Stimulated activated CD4-positive, alpha-beta T cell treated with anti-CD3 and anti-CD28 coated beads, Interleukin-15, amount 100 ng/mL, for 1 hour (primary cell): ENCODE measurements at places on chromosomes 5 and 9.

DNA sequence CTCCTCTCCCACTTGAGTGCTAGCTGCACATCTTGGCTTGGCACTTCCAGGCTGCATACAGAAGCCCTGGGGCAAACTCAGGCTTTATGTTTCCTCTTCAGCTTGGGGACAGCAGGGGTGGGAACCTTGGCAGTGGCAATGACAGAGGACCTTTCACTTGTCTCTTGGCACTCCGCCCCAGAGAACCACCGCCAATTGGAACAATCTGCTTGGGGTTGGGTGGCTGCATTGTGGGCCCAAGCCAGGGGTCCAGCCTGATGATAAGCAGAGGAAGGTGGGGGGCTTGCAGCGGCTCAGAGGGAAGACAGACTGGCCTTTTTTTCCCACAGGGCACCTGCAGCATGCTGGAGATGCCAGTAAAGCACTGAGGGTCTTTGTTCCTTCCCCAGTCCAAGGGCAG lies 179.0 kb upstream of the NMUR2 start:
- DNase-seq = no peak

DNA sequence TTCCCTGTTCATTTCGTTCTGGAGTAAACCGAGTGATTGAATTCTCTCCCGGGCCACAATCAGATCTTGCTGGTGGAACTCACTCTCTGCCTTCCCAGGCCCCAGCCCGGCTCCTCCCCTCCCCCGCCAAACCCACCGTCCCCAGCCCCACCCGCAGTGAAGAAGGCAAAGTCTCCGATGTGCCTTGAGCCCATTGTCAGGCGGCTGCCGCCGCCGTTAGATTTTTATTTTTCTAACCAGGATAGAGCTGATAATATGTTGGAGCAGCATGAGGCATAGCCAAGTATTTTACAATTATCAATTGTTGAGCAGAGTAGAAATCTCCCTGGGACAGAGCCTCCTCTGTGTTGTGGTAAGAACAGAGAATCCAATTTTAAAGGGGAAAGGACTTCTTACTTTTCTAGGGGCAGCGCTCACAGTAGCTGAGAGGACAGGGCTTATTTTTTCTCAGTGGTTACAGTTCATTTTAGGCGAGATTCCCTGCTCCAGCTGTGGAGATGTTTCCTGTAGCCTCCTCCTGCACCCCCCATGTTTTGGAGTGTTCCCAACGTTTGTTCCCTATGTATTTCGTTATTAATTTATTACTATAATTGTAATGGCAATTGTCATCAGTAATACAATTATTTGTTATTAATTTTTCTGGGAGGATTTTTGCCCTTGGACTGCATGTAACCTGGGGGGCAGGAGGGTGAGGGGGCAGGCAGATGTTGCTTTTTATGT lies 1.3 kb downstream of the PSAT1 start:
- DNase-seq = no peak

GRCh38 chr9:101026824-101027223 lies 1.7 kb upstream of the PLPPR1 start:
- DNase-seq = no peak

DNA sequence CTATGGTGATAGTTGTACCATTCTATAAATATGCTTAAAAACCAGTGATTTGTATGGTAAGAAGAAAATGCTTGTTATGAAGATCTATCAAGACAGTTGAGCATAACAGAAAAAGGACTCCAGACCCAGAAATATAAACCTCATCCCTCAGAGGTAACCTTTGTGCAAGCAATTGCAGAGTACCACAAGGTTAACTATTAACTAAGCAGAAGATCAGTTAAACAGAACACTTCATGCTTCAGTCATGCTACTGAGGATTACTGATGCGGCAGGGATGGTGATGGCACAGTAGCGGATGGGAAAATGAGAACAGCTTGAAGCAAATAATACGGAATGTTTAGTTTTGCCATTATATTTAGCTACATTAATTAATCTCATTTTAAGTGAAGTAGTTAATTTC lies 45.5 kb downstream of the IARS1 start:
- no peak for DNase-seq

DNA sequence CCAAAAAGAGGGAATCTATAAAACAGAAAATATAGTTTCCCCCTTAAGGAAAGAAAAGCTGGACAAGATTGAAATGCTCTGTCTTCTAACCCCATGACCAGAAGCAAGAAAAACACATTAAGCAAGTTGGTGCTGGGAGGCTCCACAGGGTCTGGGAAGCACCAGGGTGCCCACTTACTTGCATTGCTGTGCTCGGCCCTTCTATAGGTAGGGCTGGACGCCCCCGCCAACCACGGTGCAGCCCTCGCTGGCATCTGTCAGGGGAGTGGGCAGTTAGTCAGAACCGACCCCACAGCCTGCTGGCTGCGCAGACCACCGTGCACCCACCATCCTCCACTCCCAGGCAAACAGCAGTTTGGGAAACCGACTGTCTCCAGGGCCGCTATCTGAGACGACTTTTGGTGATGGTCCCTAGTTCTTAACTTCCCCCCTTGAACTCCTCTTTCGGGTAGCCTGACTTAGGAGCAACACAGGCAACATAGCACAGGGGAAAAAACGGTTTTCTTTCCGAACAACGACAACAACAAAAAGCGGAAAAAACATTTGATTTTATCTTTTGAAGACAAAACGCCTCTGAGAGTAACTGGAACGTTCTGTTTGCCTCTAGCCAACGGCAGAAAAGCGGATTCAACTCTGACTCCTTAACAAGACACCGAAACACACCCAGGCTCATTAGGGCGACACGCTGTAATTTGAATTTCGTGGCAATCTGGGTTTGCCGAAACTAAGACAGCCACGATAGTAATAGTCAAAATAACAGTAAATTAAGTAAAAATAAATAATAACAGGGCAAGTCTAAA lies 3.9 kb downstream of the IRX2 start:
- DNase-seq = no peak

GRCh38 chr9:91994422-91994821 lies 44.4 kb upstream of the ROR2 start:
- DNase-seq = no peak

DNA sequence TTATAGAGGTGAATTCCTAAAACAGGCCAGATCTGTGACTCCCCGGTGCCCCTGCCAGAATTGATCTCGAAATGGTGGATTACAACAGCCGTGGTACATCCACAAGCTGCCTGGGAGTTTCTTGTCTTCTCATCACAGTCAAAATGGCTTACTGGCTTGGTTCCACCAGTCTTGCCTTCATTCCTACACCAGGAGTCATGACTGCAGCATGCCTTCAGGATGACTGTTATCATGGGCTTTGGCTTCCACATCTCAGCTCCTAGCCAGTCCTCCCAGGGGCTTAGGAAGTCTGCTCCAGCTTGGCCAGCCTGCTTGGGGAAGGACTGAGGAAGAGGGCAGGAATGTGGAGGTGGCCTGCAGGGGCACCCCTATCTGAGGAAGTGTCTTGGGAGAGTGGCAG lies 132.9 kb upstream of the NR3C1 start:
- no peak for DNase-seq

DNA sequence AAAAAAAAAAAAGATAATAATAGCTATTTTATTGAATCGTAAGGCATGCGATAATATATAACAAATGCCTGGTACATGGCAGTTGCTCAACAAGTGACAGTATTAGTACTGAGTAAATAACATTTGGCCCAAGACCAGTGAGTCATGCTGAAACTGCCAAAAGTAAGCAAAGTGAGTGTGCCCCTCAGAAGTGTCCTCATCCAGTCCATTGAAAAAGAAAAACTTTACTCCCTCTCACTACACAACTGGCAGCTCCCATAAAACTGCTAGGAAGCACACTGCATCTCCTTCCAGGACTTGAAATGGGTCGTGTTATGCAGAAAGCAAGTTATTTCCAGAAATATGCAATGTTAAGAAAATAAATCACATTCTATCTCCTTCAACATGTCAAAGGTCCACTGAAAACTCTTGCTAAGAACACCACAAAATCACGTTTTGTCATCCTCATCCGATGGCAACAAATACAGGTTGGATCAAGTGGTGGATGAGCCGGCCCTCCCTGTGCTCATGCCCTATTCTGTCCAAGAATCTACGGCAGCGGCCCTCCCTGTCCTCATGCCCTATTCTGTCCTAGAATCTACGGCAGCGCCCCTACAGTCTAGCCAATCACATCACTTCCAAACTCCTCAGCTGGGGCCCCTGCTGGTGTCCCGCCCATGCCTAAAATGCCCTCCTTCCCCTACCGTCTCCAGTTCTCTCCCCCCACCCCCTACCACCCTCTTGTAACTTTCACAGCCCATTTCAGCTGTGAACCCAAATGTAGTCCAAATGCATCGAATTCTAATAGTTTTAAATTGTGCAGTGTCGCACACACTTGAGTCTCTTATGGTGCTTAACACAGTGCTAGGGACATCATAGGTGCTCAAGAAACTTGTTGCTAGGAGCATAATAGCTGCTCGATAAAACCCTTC lies 12.5 kb downstream of the PTCH1 start:
- no peak for DNase-seq

GRCh38 chr5:15487228-15487627 lies 12.8 kb upstream of the FBXL7 start:
- no peak for DNase-seq

DNA sequence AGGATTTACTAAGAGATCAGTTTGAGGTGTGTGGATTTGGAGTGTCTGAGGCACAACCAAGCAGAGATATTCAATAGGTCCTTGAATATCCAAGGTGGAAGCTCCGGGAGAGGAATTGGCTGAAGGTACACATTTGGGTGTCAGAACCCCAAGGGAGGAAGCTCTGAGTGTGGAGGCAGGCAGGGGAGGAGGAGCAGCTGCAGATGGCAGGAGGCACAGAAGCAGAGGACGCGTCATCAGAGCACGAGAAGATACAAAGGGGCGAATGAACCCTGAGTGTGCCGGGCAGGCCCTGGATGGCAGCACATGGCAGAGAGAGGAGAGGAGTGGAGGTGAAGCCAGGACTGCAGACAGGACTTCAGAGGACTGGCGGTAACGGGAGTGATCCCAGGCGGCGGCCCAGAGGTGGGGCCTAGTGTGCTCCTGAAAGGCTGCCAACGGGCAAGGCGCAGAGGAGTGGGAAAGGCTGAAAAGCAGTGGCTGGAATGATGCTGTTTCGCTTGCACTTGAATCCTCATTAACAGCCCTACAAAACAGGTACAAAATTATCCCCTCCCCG lies 179.8 kb downstream of the FANCC start:
- DNase-seq = no peak

DNA sequence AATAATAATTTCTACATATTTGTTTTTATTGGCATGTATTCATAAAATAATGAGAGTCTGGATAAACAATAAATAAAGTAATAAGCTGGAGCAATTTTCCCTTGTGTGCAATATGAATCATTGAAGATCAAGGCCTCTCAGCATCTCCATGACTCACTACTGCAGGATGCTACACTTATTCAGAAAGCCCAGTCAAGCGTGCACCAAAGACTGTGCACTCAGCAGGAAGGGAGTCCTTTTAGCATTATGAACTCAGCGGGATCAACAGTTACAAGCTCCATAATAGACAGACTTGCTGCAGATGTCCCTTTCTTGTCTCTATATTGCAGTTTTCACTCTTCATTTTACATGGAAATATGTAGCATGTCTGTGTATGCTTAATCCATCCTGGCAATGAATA lies 485.3 kb downstream of the CDH9 start:
- DNase-seq = no peak

- DNase-seq = no peak
These were observed 12.8 kb upstream of the MGAT1 start for GRCh38 chr5:180815293-180815917.

GRCh38 chr5:94209774-94210355 lies 408.5 kb downstream of the KIAA0825 start:
- no peak for DNase-seq

DNA sequence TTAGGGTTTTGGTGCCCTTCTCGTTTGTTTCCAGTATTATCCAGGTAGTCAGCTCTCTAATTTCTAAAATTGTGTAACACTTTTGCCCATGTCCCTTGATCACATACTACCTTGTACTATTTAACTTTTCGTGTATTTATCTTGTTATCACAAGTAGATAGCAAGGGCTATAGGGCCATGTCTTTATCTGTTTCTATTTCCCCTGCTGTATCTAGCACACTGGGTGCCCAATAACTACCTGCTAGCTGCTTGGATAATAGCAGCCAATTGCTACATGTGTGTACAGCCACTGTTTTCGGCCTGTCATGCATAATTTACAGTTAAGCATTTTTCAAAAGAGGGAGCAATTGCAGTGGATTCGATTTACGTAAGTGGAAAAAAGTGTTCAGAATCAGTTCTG lies 64.8 kb upstream of the TNFAIP8 start:
- DNase-seq = no peak

GRCh38 chr5:180059326-180059725 lies 12.2 kb downstream of the RNF130 start:
- no peak for DNase-seq

DNA sequence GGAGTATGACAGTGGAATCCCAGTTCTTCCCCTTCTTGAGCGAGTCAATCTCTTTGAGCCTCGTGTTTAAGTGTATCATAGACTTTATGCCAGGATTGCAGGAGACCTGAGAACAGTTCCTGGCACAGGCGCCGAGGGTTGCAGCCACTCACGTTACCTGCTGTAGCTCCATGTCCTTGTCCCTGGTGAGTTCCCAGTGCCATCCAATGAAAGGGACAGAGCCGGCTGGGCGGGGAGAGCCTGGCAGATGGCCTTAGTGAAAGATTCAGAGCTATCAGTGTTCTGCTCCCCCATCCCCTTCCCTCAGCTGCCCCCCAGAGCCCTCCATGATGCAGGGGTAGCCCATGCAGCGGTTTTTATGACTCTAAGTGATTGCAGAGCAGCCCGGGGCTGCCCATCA lies 554.0 kb downstream of the BNC2 start:
- DNase-seq = no peak

- no peak for DNase-seq
These were observed 44.3 kb downstream of the GARNL3 start for GRCh38 chr9:127308652-127309434.

GRCh38 chr5:147921136-147921535 lies 14.8 kb upstream of the C5orf46 start:
- DNase-seq = no peak

- DNase-seq = no peak
These were observed 674.0 kb downstream of the DMRTA1 start for GRCh38 chr9:23120630-23121029.

- no peak for DNase-seq
These were observed 47.5 kb downstream of the RASGRF2 start for GRCh38 chr5:81007637-81008027.

GRCh38 chr5:136892000-136892399 lies 526.7 kb upstream of the TRPC7 start:
- no peak for DNase-seq

DNA sequence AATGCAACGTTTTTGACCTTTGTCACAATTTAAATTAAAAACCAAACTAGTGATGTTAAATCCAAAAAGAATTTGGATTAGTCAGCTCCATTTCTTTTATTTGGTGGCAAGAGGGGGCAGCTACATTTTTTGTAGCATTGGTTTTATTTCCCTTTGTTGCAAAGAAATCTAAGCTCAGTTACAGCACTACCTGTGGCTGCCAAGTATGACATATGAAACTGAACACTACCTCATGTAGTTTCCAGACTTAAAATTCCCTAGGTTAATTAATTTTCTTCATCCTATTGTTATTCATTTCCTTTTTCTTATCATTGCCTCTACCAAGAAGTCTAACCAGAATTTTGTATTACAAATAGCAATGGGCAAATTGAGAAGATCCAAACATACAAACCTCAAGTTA lies 393.5 kb downstream of the BRINP1 start:
- DNase-seq = no peak
